ENCODE measurements at places on chromosomes 1 and 21.

GRCh38 chr1:226129230-226129629 lies 57.3 kb downstream of the ACBD3 start:
- DNase-seq: no peak

- DNase-seq: peak; percentile 2
These were observed 31.5 kb downstream of the CHD5 start for GRCh38 chr1:6148497-6149241.

- DNase-seq: no peak
These were observed 15.3 kb downstream of the SYF2 start for GRCh38 chr1:25217015-25217414.

DNA sequence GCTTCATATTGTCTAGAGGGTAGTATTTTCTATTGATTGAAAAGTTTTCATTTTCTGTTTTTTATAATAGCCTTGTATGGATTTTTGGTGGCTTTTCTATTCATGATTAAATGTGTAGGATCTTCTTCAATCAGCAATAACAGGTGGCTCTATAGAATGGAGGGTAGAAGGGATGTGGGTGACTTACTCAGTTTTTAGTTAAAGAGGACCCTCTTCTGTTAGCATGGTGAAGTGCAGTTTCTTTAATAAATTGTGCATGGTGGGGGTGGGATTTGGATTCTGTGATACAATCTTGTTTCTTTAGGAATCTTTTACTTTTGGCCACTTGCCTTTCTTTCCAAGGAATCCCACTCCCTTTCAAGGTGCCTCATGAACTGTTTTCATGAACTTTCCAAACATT lies 64.7 kb downstream of the SLC35A3 start:
- peak; percentile 29 for DNase-seq

GRCh38 chr1:236181059-236181458 lies 38.7 kb downstream of the GPR137B start:
- peak; percentile 46 for DNase-seq

GRCh38 chr1:113980110-113980509 lies 836 bp downstream of the OLFML3 start:
- peak; percentile 82 for DNase-seq

GRCh38 chr1:67685067-67685557 lies at the start of gene GADD45A:
TSS of gene GADD45A (plus strand) at chr1:67685201. CDS start at chr1:67685495, 294 bp downstream.
- peak; percentile 100 for DNase-seq

DNA sequence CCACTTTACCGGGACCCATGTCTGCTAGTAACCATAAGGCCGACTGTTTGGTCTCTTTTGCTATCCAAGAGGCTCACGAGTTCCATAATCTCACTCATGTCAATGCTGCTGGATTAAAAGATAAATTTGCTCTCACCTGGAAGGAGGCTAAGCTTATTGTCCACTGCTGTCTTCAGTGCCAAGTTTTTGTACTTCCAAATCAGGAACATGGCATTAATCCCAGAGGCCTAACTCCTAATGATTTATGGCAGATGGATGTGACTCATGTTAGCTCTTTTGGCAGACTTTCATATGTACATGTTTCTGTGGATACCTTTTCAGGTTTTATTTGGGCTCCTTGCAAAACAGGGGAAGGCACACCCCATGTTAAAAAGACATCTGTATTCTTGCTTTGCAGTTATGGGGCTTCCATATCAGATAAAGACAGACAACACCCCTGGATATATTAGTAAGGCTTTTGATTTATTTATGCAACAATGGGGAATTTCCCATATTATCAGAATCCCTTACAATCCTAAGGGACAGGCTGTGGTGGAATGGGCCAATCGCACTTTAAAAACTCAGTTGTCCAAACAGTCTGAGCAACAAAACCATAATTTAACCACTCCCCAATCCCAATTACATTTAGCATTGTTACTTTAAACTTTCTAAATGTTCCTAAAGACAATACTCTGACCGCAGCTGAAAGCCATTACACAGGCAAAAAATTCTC lies 162.7 kb downstream of the IER5 start:
- peak; percentile 82 for DNase-seq

DNA sequence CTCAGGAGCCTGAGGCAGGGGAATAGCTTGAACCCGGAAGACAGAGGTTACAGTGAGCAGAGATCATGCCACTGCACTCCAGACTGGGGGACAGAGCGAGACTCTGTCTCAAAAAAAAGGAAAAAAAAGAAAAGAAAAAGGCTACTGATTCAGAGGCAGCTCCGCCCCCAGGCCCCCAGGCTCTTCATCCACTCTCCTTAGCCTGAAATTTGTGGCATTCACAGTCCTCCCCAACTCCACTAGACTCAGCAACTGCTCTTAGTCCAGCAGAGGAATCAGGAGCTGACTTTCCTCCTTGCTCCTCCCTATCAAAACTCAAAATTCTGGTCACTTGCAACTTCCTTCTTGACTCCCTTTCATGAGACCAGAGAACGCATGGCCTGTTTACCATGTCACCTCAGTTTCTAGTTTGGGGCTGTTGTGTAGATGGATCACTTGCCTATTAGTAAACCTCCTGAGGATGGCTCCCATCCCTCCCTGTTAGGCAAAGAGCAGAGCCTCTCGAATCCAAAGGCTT lies 27.1 kb downstream of the PCAT6 start:
- no peak for DNase-seq

GRCh38 chr1:232655028-232655745 lies 25.3 kb upstream of the SIPA1L2 start:
- DNase-seq: no peak

DNA sequence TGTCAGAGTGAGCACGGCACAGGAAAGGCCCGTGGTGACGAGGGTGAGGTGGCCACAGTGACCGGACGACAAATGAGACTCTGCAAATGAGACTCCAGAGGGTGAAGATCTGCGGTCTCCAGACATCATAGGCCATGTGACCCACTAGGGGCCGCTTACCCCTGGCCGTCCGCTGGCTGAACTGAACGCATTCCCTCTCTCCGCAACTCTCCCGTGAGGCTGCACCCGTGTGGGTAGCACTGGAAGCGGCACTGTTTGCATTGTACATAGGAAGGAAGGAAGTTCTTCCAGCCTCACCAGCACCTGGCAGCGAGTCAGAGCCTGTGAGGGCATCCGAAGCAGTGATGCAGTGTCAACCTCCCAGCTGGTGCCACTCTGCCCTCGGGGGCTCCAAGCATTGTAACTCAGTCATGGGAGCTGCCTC lies 23.6 kb upstream of the SPSB1 start:
- DNase-seq: no peak

DNA sequence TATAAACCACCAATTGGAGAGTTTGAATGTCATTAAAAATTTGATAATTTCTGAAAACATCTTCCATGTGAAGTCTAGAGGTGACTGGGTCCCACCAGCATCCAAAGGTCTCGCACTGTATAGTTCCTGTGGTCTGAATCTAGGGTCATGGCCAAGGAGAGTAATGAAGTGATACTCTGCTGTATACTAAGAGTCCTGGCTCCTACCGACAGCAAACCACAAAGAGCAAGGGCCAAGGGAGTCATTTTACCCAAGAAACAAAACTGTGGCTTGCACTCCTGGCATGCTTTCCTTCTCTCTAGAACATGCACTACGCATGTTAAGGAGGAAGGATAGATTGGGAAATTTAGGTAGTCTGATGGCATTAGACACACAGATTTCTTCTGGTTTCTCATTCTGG lies 115.6 kb downstream of the BRINP2 start:
- peak; percentile 65 for DNase-seq

- DNase-seq: peak; percentile 100
These were observed 496.4 kb downstream of the SETD4 start for GRCh38 chr21:35563885-35564451.

GRCh38 chr1:27301582-27302199 lies 20.3 kb upstream of the TMEM222 start:
- no peak for DNase-seq

- peak; percentile 77 for DNase-seq
These were observed 101.7 kb downstream of the BCAR3 start for GRCh38 chr1:93579891-93580290.

- no peak for DNase-seq
These were observed 463 bp downstream of the IL12RB2 start for GRCh38 chr1:67308136-67308535.

DNA sequence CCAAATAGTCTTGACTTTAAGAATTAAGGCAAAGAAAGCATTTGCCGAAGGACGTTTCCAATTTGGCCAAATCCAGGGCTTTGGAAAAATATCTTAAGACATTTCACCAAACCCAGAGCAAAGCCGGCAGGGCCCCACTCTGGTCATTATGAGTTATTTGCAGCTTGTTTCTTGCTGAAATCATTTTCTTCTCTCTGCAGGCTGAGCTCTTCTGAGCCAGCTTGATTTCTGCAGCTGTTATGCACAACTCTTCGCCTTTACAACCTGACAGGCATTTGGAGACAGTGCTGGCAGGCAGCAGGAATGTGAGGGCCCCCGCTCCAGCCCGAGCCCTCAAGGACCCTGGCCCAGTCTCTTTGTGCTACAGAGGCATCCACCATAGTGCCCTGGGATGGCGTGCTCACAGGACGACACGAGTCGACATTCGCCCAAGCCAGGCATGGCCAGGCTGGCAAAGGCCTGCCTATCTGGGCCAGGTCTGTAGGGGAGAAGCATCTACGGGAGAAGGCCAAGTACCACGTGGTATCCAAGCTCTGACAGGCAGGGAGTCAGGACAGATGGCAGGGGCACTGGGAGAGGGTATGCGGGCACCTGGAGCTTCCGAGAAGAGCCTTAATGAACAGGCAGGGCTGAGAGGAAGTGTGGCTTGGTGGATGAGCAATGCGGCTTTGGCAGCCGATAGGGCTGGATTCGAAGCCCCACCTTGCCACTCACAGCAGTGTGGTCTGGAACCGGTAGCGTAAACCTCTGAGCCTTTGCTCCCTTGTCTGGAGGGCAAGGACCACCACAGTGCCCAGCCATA lies 32.3 kb downstream of the SYF2 start:
- no peak for DNase-seq

DNA sequence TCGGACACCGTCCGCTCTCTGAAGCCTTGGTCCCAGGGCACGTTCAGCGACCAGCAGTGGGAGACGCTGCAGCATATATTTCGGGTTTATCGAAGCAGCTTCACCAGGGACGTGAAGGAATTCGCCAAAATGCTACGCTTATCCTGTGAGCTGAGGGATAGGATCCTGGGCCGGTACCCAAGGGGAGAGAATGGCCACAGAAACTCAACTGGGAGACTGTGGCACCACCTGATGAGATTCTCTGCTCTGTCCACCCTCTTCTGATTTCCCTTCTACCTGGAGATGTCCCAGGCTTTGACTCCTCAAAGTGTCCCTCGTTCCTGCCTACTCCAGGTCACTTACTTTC lies 855 bp downstream of the CD1D start:
- no peak for DNase-seq

DNA sequence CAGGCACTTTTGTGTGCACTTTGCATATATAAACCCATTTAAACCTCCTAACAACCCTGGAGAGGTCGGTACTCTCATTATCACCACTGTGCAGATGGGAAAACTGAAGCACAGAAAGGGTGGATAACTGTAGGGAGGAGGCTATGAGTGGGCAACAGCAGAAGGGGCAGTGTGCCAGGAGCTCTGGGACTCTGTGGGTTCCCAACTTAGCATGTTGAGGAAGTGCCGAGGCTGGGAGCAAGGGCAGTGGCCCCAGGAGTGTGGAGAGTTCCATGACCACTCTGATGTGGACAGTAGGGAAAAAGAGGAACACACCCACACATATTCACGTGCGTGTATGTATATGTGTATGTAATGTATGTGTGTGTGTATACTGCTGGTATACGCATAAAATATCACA lies 25.7 kb upstream of the KCNC4 start:
- no peak for DNase-seq

GRCh38 chr1:197924516-197925123 lies 7.4 kb downstream of the LHX9 start:
- peak; percentile 56 for DNase-seq

- no peak for DNase-seq
These were observed 353.7 kb downstream of the ADGRL2 start for GRCh38 chr1:82154219-82154970.

- peak; percentile 10 for DNase-seq
These were observed 272.2 kb downstream of the PAPPA2 start for GRCh38 chr1:176735201-176735600.

- DNase-seq: peak; percentile 73
These were observed 458 bp downstream of the CRABP2 start for GRCh38 chr1:156704930-156705320.

GRCh38 chr21:32101277-32101676 lies 177.6 kb downstream of the MIS18A start:
- DNase-seq: no peak

Data from fibroblast of upper back skin (primary cell).